Stimulated activated CD8-positive, alpha-beta memory T cell treated with anti-CD3 and anti-CD28 coated beads, Interleukin-2, amount 100 ng/mL, for 1 hour (primary cell): ENCODE measurements at places on chromosomes 2 and 18.

GRCh38 chr18:50429207-50429948, 54.5 kb downstream of the SKA1 start:
- no peak for DNase-seq

DNA sequence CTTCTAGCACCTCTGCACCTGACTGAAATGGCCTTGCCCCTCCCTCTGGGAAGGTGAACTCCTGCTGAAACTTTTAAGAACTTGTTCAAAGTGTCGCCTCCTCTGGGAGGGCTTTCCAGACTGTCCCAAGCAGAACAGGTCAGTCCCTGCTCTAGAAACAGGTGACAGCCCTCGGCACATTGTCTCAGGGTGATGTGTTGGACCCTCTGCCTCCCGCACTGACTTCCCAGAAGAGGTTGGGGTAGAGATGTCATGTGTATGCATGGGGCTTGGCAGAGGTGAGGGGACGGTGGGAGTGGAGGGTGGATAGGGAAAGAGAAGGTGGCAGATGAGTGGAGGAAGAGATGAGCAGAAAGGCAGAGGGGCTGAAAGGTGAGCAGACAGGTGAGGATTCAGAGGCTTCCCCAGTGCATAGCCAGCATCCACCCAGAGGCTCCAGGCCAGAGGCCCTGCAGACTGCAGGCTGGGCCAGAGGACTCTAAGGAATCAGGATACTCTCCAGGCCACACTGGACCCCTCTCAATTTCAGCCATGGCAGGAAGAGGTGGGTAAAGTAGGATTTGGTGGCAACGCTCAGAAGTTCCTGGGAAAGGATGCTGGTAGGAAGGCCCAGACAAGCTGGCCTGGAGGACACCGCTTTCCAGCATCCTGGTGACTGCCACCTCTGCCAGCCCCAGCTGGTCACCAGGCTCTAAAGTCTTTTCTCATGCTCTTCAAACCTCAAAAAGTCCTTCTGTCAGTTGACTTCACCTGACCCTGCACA, 24.8 kb upstream of the TNS1 start:
- no peak for DNase-seq

GRCh38 chr2:2649109-2650072, 318.3 kb upstream of the MYT1L start:
- no peak for DNase-seq

GRCh38 chr2:149597050-149597667, 9.6 kb upstream of the MMADHC start:
- no peak for DNase-seq

GRCh38 chr2:8149985-8150539, 531.8 kb upstream of the ID2 start:
- no peak for DNase-seq

- DNase-seq, result no peak
Observed at GRCh38 chr2:149679286-149679685, 91.7 kb upstream of the MMADHC start.

DNA sequence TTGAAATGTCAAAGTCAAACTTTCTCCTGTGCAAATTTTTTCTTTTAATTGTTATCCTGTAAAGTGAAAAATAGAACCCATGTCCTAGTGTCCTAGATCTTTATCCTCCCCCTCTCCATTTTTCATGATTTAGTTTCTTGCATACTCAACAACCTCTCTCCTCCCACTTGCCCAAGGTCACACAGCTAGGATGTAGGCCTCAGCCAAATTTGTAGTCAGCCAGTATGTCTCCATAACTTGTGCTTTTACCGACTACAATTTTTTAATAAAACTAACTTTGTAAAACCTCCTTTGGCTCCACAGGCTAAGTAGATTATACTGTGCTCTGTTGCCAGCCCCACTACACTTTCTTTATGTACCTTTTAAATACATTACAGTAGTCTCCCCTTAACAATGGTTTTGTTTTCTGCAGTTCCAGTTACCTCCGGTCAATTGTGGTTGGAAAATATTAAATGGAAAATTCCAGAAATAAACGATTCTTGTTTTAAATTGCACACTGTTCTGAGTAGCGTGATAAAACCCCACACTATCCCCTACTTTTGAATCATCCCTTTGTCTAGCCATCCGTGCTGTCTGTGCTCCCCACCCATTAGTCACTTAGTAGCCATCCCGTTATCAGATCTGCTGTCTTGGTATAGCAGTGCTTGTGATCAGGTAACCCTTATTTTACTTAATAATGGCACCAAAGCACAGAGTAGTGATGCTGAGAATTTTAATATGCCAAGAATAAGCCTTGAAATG, 22.8 kb downstream of the GULP1 start:
- DNase-seq, result no peak

DNA sequence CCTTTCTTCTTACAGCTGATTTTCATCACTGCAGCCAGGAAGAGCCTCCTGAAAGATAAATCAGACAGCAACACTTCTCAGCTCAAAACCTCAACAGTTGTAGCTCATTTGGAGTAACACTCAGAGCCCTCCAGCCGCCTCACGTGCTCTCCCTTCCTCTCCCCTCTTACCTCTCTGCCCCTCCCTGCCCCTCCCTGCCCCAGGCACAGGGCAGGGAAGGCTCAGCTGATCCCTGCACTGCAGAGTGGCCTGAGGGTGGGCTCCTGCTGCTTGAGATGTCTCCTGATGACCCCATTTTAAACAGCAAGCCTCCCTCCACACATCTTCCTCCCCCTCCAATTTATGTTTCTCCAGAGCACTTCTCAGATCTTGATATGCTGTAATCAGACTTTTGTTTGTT, 54.4 kb downstream of the SH3YL1 start:
- no peak for DNase-seq

- no peak for DNase-seq
Observed at GRCh38 chr2:83282841-83283240, 1176.2 kb downstream of the SUCLG1 start.

GRCh38 chr2:160956243-160956802, 203.9 kb upstream of the TANK start:
- DNase-seq, result no peak

DNA sequence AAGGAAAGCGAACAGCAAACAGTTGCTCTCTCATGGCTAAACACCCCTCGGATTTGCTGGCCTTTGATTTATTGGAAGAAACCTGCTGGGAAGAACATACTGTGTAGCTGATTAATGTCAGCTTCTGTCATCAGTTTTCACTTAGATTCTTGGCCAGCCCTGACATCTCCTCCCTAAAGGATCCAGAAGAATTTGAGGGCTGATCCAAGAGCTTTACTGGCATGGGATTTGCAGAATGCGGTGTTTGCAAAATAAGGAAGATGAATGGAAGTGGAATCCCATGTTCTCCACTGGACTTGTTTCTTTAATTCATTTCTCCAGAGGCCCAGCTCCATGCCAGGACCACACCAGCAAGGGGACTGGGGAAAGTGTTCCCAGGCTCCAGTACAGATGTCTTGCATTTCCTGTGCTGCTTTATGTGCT, 80.5 kb downstream of the RDH14 start:
- DNase-seq, result no peak

GRCh38 chr2:225041207-225041850, 939 bp downstream of the DOCK10 start:
- DNase-seq, result peak; percentile 45

- no peak for DNase-seq
Observed at GRCh38 chr18:74171910-74172606, 23.7 kb downstream of the TIMM21 start.

DNA sequence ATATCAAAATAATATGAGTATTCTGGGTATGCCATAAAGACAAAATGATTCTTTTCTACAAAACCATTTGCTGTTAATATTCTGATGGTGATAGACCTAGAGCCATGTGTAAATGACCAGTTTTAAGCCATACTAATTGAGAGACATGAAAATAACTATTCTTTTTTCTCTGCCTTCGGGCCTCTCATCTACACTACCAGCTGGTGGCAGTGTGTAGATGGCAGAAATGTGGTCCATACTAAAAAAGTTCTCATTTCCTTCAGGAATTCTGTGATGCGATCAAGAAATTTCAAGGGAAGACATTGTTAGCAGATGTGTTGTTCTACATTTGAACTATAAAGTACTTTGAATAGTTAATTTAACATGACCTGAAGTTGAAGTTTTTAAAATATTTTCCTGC, 485.2 kb downstream of the TRIB2 start:
- DNase-seq, result no peak

- no peak for DNase-seq
Observed at GRCh38 chr2:195575879-195576401, 81.1 kb upstream of the SLC39A10 start.

DNA sequence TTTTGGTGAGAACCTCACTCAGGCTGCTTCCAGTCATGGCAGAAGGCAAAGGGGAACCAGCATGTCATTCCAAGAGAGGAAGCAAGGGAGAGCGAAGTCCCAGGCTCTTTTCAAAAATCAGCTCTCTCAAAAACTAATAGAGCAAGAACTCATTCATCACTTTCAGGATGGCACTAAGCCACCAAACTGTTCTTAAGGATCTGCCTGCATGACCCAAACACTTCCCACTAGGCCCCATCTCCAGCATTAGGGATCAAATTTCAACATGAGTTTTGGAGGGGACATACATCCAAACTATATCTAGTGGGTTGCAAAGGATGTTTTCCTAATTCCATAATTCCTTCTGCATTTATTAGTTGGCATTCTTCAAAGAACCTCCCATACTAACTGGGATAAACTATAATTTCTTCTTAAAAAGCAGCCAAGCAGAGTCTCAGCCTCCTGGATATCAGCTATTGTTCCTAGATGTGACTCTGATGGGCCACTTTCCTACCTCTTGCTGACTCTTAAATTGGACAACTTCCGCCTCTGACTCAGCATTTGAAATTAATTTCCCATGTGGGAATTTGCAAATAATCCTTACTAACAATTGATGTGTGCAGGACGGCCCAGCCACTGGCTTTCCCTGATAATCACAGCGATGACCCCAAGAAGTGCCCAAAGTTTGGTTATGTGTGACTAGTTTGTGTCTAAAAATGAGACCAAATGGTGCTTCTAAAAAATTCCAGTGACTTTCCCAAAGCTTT, 5.5 kb upstream of the REV1 start:
- DNase-seq, result no peak

DNA sequence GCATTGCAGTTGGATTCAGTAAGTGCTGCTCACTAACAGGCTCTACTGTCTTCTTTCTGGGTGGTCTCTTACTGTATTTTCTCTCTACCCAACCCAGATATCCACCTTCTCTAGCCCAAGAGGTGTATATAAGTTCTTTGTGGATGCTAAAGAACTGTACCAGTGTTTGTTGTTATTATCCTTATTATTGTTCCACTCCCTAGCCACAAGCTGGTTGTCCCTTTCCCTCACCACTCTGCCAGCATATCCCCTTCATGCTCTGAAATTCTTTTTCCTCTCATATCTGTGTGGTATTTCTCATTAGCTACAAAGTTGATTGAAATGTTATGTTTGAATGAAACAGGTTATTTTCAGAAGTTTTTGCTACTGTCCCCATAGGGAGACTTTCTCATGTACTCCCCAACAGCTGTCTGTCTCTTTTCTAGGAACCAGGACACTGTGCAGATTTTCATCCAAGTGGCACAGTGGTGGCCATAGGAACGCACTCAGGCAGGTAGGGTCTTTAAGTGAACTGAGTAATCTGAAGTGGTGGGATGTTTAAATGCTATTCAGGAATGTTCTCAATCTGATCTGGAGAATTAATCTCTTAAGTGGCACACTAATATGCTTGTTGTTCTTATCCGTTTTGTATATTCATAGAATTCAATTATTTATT, 56.8 kb downstream of the COX7A2L start:
- DNase-seq, result no peak

DNA sequence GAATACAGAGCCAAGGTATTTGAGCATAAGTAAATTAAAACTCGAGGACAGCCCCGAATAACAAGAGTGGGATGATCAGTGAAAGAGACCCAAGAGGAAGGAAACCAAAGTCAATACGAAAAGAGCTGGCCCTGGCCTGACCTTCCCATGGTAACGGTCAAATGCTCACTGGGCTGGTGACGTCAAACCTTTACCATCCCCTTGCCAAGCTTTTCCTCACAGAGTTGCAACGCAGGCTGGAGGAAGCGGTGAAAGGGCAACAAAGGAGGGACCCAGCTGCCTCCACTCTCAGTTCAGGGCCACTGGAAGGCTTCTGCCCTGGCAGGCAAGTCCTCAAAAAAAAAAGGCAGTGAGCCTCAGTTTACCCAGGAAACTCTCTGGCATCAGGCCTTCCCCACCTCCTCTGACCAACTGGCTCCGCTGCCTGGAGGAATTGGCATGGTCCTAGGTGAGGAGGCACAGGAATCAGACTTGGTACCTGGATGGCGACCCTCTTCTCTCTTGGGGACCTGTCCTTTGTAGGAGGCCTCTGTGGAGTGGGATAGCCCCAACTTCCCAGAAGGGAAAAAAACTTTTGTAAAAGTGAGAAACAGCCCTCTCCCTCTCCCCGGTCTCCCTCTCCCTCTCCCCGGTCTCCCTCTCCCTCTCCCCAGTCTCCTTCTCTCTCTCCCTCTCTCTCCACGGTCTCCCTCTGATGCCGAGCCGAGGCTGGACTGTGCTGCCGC, 212.4 kb downstream of the ANAPC1 start:
- no peak for DNase-seq

- DNase-seq, result no peak
Observed at GRCh38 chr18:48659188-48660009, 120.6 kb downstream of the CTIF start.

- no peak for DNase-seq
Observed at GRCh38 chr18:54335638-54336173, 22.0 kb downstream of the STARD6 start.

DNA sequence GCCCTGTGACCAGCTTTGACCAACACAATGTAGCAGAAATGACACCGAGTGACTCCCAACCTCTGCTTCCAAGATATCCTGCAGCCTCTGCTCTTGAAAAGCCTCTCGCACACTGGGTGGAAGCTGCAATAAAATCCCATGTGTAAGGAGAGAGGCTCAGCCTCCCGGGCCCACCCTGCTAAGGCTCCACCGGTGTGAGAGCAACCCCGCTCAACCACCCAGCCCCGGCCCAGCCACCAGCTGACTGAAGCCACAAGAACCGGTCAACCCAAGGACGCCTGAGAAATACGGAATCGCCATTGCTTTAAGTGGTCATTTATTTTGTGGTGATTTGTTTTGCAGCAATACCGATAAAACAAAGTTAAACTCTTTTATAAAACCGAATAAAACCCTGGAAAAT, 452.8 kb upstream of the SMIM21 start:
- no peak for DNase-seq

DNA sequence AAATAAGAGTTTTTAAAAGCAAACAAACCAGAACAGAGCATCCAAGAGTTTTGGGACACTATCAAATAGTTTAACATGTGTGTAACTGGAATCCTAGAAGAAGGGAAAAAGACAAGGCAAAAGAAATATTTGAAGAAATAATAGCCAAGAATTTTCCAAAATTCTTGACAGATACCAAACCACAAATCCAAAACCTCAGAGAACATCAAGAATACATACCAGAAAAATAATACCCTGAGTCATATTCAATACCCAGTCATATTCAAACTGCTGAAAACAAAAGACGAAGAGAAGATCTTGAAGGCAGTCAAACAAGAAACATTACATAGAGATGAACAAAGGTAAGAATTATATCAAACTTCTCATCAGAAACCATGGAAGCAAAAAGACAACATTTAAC, 22.9 kb downstream of the INO80C start:
- no peak for DNase-seq

DNA sequence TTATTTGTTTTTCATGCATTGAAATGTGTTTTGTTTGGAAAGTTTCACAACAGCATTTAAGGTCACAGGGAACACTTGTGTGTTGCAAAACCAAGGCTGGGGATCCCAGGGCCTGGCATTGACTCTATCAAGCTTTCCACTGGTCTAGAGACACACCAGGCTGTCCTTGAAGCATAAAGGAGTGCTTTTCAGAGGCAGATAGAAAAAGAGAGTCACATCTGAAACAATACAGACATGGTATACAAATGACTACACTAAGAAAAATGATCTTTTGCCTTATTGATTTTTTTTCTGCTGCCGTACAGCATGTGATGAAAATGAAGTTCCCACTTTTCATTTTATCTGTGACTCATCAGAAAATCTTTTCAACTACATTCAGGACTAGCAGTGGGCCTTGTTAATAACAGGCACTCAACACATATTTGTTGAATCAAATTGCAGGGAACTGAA, 61.9 kb upstream of the ZCCHC2 start:
- no peak for DNase-seq
